ENCODE measurements at places on chromosomes 11 and 22.

DNA sequence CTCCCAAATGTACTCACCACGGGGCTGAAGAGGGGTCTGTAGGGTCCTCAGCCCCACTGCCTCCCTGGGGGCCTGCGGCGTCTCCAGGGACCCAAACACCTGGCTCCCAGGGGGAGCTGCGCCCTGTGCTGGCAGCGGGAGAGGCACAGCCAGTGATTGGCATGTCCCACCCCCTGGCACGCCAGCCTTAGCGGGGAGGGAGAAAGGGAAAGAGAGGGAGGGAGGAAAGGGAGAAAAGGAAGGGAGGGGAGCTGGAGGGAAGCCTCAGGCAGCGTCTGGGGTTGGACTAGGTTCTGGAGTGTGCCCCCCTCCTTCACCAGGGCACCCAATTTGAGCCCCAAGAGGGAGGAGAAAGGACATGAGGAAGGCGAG is at the start of gene CHRM1:
TSS of gene CHRM1 (minus strand) at position 163 of the 372 bp plus-strand sequence. CDS start 10,263 bp downstream, outside the sequence.
- DNase-seq = no peak

DNA sequence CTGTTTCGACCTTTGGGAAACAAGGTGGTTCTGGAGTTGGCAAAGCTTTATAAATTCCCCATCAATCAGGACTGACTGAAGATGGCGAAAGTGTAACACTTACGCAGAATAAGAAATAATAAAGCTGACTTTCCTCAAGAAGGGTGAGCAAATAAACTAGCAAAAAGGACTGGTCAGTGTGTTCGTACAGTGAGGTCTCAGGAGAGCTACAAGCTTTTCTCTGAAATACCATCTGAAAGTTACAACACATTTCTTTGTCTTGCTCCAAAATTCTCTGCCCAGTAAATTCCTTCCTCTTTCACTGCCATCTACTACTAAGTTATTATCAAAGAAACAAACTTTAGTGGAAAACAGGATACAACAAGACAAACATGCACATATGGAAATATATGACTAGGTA is 13.4 kb downstream of the PITPNB start:
- no peak for DNase-seq

GRCh38 chr11:41190437-41191082 is 268.9 kb downstream of the LRRC4C start:
- DNase-seq = no peak

DNA sequence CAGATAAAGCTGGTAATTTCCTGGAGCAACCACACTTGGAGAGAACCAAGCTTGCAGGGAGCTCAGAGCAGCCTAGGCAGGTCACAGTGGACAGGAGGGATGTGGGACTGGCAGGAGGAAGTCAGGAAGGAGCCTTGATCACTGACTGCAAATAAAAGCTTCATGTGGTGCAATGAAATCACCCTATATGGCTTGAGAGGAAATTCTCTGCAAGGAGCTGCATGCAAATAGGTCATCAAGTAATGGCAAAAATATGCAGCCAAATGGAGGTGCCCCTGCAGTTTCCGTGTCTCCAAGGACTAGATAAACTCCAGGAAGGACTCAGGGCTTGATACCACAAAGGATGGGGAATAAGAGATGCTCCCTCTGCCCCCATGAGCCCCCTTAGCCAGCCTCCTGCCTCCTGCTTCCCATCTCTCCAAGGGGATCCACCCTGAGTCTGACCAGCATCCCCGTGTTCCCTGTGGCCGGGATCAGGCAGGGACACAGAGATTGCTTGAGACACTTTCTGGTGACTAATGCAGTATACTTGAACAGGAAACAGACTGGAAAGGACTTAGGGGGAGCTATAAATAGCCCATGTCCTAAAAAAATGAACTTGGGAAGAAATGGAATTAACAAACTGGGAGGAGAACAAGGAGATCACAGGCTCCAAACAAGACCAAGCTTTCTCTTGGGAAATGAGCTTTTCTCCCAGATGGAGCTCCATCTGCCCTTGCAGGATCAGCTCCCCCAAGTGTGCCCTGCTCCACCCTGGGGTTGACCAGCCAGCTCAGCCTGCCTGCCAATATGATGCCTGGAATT is 23.9 kb upstream of the MICAL2 start:
- no peak for DNase-seq

DNA sequence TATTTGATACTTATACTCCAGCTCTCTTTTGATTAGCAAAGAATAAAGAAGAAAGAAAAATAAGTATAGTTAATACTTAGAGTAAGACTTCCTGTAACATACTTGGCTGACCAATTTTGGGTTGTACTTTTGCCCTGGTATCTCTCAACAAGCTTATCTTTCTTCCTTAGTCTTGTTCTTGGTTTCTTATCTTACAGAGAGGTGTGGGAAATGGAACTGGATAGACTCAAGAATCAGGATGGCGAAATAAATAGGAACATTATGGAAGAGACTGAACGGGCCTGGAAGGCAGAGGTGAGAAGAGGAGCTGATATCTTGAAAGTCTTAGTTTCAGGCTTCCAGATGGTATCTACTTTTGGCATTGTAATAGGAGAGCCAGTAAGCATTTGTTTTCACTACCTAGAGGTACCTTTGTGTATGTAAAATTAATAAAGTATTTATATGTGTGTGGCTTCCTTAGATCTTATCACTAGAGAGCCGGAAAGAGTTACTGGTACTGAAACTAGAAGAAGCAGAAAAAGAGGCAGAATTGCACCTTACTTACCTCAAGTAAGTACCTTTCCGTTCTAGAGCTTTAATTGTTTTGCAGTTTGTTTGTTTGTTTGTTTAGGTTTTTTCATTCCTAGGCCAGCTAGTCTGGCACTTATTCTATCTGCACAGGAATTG is 11.3 kb upstream of the BACE1-AS start:
- DNase-seq = no peak

GRCh38 chr22:48819232-48819631 is 1008.4 kb downstream of the BRD1 start:
- DNase-seq = peak; percentile 39

- no peak for DNase-seq
Measured at GRCh38 chr11:92894197-92894596, 75.3 kb upstream of the MTNR1B start.

DNA sequence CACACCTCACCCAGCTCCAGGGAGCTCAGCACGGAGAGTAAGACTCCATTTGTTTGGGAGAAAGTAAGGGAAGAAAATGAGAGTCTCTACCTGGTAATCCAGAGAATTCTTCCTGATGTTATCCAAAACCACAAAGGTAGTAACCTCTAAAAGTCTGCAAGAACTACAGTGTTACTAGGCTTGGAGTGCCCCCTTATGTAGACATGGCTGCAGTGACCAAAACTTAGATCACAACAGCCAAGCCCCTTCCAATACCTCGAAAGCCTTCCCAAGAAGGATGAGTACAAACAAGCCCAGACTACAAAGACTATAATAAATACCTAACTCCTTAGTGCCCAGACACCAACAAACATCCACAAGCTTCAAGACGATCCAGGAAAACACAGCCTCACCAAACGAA is 4.9 kb downstream of the UBE2L6 start:
- DNase-seq = no peak

- no peak for DNase-seq
Measured at GRCh38 chr11:257766-258493, 20.3 kb upstream of the NLRP6 start.

DNA sequence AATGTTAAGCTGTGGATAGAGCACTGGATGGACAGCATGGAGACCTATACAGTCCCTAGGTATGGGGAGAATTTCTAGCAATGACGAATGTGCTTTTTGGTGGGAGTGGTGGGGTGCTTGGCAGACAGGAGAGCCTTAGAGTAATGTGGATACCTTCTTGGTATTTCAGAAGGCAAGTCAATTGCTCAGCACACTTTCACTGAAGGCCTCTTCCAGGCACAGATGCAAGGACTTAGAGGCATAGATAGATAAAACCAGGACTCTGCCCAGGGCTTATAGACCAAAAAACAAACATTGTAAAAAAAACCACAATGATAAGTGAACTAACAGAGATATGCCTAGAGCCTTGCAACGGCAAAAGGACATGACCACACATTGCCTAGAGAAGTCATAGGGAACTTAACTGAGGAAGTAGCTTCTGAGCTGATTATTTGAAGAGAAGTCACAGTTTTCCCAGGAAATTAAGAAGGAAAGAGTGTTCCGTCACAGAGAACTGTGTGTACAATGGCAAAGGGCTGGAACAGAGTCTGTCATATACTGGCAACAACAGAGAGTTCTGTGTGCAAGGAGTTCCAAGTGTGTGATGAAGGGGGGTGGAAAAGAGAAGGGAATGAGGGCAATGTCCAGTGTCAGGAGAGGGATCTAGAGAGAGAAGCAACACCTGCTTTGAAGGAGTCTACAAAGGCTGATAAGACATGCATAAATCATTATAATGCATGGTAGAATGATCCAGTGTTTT is 65.9 kb upstream of the PICALM start:
- DNase-seq = peak; percentile 51

DNA sequence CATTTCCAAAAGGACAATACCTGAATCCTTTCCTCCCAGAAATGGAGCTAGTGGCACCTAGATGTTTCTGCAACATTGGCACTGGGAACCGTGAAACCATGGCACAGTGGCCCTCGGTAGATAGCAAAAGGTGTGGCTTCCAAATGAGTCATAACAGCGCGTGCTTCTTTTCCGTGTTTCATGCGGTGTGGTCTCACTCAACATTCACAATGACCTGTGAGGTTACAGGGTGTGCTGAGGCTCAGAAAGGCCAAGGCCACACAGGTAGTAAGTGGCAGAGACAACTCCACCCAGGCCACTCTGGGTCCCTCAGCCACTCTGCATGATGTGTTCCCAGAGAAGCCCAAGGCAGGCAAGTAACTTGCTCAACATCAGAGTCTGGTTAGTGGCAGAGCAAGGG is 67.4 kb downstream of the TP53I11 start:
- DNase-seq = no peak

DNA sequence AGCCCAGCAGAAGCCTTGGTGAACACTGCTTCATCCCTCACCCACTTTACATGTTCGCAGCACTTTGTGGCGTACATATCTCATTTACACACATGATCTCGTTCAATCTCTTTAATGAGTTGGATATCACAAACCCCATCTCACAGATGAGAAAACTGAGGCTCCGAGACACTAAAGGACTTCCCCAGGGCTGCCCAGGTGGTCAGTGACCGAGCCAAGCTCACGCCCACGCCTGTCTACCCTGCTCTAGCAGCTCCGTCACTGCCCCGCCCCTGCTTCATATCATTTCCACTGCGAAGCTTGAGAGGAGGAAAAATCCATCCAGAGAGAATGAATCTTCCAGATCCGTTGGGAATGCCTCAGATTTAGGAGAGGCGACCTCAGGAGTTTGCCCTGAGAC is 11.8 kb upstream of the DSCAML1 start:
- peak; percentile 63 for DNase-seq

DNA sequence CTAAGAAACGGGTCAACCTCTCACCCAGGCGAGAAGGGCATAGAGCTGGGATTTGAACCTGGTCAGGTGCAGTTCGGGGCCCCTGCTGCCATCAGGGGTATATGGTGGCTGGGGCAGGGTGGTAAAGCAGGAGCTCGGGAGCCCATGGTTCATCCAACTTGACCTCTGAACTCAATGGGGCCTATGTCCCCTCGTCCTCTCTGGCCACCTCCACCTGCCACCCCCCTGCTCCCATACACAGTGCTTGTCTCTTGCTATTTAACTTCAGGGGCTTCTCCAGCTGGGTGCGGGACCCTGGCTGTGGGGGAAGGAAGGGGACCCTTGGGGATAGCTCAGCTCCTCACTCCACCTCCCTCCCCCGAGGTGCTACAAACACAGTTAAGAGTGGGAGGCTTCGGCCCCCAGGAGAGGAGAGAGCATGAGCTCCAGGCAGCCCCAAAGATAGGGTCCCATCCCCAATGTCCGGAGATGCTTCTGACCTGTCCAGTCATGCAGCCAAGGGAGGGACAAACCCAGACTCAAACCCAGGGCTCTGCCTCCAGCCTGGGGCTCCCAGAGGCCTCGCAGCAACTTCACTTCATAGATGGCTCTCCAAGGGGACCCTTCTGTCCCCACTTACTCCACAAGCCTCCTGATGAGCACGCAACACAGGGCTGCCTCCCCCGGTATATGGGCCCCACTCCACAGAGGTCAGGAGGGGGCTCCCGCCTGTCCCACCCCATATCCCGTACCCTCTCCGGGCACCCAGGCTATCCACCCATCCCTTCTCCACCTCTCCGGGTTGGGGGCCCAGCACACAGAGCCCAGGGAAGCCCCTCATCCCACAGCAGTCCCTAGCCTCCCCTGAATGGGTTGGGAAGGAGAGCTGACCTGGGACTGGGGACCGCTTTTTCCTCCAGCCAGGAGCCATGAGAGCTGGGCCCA is 712 bp downstream of the IL2RB start:
- no peak for DNase-seq

DNA sequence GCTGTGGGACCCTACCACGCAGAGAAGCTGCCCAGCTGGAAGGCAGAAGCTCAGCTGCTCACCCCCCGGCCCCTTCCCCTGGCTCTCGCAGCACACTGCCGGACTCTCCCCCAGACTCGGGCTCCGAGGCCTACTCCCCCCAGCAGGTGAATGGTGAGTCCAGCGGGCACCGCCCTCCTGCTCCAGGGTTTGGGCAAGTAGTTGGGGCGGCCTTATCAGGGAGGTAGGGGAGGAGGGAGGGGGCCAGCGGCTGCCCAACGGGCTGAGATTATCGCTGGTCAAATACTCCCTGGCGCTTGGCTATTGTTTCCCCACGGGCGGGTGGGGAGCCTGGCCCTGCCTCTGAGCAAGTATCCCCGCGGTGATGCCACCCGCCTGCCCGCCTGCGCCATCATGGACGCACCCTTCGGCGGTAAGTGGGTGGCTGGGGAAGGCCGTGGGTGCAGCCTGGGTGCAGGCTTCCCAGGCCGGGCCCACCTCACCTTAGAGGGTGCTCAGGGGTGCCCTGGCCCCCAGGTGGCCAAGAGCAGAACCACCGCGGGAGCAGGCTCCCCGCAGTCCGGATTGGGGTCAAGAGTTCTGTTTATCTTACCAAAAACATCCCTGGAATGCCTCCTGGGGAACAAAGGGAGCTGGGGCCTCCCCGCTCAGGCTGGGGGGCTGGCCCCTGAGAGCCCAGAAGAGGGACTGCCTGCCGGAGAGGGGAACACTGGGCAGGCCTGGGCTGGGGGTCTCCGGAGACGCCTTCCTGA is 16.9 kb downstream of the MYRF start:
- no peak for DNase-seq

DNA sequence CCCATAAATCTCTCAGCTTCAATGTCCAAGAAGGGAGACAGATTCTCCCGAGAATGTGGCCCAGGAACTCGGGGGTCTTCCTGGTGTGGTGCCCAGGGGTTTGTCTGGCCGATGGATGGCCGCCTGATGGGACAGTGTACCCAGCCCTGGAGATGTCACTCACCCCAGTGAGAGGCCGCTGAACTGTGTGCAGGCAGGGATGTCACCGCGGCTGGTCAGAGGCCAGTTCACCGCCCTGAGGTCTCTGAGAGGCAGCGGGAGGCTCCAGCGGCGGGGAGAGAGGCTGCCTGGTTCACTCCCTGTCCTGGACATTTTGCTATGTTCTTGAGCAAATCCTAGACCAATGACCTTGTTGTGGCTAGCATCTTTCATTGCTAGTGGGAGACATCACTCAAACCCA is 1349.5 kb downstream of the BRD1 start:
- no peak for DNase-seq

GRCh38 chr11:10114593-10115404 is 179.2 kb downstream of the SBF2 start:
- DNase-seq = no peak

GRCh38 chr11:27720277-27720830 is 20.1 kb upstream of the BDNF start:
- DNase-seq = no peak

- DNase-seq = no peak
Measured at GRCh38 chr22:48750282-48750681, 1077.4 kb downstream of the BRD1 start.
